Peyer's patch (tissue), 4 donors: ENCODE measurements at places on chromosomes 11 and 22.

DNA sequence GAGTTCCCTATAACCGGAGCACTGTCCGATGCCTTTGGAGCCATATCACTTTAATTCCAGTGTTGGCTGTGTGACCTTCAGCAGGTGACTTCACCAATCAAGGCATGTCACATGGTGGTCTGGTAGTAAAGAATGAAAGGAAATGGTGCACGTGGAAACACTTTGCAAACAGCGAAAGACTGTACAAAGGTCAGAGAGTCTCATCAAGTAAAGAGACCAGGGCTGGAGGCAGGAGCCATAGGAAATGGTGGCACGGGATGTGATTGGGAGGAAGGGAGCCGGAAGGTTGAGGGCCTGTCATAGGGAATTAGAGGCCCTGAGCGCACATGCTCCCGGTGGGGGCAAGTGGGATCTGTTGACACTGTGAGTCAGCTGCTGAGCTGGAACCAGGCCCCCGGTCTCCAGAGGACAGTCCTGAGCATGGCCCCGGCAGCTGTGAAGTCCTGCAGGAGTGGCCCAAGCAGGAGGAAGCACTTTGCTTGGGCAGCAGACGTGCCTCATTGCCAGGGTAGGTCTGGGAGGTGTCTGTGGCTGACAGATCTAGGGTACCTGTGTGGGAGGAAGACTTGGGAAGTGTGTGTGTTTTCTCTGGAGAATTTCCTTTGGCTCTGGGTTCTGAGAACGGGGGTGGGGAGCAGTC, 2.0 kb downstream of the DAGLA start:
- peak; percentile 76 for DNase-seq

DNA sequence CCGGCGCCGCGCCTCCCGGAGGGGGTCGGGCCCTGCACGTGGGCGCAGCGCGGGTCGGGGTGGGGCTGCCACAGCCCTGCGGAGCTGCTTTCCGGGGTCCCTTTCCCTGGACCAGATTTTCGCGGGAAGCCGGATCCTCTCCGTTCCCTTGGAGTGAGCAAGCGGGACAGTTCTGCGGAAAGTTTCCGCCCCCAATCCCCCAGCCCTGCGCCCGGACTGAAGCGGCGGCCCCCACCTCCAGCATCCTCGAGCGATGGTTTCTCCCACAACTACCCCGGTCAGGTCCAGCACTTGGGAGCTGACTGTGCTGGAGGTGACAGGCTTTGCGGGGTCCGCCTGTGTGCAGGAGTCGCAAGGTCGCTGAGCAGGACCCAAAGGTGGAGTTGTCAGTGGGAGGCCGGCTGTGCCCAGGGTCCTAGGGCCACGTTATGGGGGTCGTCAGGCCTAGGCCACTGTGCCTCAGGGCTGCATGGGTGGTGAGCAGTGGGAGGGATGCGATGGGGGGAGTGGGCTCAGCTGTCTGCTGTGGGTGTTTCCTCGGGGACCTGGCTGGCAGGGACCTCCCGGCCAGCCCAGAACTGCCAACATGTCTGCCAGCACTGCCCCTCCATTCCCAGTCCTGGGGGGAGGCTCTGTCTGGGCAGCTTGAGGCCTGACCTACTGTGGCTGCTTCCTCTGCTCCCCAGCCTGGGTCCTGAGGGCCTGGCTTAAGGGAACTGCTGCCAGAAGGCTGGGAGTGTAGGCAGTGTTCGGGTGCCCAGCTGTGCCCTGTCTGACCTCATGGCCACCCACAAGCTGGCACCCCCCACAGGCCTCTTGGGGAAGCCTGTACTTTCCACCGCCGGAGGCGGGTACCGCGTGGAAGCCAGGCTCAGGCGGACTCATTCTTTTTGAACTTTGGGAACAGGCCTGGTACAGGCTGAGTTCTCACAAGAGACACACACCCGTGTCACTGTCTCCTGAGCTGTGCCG, 726 bp downstream of the ST3GAL4 start:
- DNase-seq, result no peak

- no peak for DNase-seq
Observed at GRCh38 chr22:28331695-28332094, 347.9 kb downstream of the TTC28 start.

DNA sequence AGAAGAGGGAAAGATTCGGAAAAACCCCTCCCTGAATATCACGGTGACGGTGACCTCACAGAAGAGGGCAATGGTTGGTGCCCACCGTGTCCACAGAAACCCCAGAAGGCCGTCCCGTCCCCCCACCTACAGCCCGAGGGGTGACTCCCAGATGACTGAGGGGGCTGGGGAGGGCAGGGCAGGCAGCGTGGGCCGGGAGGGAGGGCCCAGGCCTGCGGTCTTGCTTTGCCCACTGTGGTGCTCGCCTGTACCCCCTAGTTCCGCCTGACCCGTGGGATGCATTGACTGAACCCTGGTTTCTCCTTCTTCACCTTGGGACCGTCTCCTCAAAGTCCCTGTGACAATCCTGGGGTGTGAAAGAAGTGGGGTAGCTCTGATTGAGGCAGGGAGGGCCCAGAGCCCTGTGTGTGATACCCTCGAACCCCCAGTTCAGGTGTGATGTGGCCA, 526.7 kb downstream of the BRD1 start:
- peak; percentile 13 for DNase-seq

DNA sequence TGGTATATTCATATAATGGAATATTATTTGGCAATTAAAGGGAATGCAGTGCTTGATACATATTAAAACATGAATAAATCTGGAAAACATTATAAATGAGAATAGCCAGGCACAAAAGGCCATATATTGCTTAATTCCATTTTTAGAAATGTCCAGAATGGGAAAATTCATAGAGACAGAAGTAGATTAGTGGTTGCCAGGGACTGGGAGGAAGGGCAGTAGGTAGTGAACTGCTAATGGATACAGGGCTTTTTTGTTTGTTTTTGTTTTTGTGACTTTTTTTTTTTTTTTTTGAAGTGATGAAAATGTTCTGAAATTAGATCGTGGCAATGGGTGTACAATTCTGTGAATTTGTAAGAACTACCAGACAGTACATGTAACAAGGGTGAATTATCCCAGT, 86.1 kb downstream of the YAP1 start:
- no peak for DNase-seq

DNA sequence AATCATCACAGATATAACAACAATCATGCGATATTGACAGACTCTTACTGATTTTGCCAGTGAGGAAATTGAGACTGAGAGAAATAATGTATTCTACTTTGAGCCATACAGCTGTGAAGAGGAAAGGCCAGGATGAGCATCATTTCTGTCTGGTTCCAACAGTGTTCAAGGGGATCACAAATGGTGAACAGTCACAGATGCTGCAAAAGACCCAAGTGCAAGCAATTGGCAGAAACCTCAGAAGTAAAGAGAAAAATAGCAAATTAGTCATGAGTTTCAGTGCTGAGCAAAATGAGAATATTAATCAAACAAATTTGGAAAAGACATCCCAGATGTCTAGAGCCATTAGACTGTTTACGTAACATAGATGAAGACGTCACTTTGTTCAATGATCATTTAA, 114.1 kb downstream of the RAB38 start:
- DNase-seq, result no peak

DNA sequence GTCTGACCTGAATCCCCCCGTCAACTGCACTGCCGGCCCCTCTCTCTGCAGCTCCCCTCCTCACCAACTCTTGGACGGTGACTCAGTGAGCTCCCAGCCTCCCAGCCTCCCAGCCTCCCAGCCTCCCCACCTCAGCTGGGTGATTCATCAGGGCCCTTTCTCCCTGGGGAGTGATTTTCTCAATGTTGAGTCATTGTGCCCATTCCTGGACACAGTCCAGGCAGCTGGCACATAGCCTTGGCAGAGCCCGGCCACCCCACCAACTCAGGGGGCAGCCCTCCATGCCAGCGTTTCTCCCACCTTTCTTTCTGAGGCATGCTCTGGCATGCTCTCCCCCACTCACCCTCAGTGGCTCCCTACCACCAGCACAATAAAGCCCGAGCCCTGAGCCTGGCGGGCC, 30.7 kb downstream of the PDE2A start:
- no peak for DNase-seq

GRCh38 chr11:107999759-108000455, 8.8 kb upstream of the CUL5 start:
- no peak for DNase-seq

- DNase-seq, result no peak
Observed at GRCh38 chr22:38139901-38140300, 29.4 kb upstream of the BAIAP2L2 start.

GRCh38 chr11:30786256-30787110, 200.3 kb upstream of the MPPED2 start:
- DNase-seq, result no peak

GRCh38 chr11:17013548-17014320, 480 bp downstream of the PLEKHA7 start:
- DNase-seq, result no peak
